ENCODE measurements at places on chromosomes 2 and 18. TPM values are rescaled to one million over a fixed set of nuclear protein-coding genes. Genes with fewer than 3 reads are reported as not detected.

DNA sequence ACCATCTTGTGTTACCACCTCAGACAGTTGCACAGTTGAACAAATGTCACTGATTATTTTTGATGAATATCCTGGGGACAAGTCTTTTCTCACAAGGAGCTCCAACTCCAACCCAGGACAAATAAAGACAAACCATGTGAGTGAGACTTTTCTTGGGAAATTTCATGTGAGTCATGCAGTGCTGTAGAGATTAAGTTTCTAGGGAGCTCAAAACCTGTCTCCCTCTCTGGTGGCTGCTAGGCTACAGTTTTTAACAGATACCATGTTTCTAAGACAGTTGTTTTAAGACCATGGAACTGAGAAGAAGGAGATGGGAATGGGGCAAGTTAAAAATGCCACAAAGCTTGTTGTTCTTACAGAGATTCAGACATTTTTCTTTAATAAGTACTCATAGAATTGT, 255.5 kb downstream of the RIT2 start:
- DNase-seq = no peak
- no peak overlapping the region for H3K27ac ChIP-seq
- no peak overlapping the region for H3K4me3 ChIP-seq
- no peaks in the 10 kb centered on the region for H3K27me3 ChIP-seq
- H3K36me3 ChIP-seq = no peaks in the 10 kb centered on the region

GRCh38 chr2:20023688-20024087, 11.2 kb upstream of the MATN3 start:
- H3K27me3 ChIP-seq = no peaks in the 10 kb centered on the region
- peaks cover 31% of the 10 kb centered on the region for H3K36me3 ChIP-seq
- H3K4me3 ChIP-seq = no peak overlapping the region

BABAM2 gene
- total RNA-seq = 32.2 TPM

GRCh38 chr2:143279672-143280071, 150.5 kb downstream of the ARHGAP15 start:
- H3K4me3 ChIP-seq = no peak overlapping the region
- H3K27ac ChIP-seq = no peak overlapping the region
- H3K27me3 ChIP-seq = no peaks in the 10 kb centered on the region
- H3K36me3 ChIP-seq = no peaks in the 10 kb centered on the region
- DNase-seq = no peak

- DNase-seq = no peak
- no peak overlapping the region for H3K4me3 ChIP-seq
- no peaks in the 10 kb centered on the region for H3K36me3 ChIP-seq
- H3K27me3 ChIP-seq = no peaks in the 10 kb centered on the region
These were observed 230.7 kb downstream of the RND3 start for GRCh38 chr2:150256736-150257135.
